ENCODE measurements at places on chromosomes 4 and X.

DNA sequence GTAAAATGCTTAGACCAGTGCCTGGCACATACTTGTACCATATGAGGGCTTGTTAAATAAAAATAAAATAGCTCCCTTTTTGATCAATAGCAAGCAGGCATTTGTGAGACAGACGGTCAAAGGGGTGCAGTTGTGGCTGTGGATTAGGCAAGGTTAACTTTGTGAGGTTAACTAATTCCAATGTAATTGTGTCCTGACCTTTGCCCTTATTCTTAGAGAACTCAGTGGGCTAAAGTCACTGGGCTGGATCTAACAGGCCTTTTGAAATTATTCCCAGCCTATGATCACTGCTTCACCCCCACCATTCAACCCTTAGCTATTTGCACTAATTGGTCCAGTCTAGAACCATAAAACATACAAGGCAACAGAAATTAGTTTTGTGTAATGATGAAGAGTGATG, 166.4 kb downstream of the MID1 start:
- DNase-seq = no peak

- no peak for DNase-seq
Measured at GRCh38 chr4:73193659-73194058, 64.9 kb downstream of the ANKRD17 start.

GRCh38 chr4:168667376-168667775, 170.5 kb downstream of the PALLD start:
- no peak for DNase-seq

DNA sequence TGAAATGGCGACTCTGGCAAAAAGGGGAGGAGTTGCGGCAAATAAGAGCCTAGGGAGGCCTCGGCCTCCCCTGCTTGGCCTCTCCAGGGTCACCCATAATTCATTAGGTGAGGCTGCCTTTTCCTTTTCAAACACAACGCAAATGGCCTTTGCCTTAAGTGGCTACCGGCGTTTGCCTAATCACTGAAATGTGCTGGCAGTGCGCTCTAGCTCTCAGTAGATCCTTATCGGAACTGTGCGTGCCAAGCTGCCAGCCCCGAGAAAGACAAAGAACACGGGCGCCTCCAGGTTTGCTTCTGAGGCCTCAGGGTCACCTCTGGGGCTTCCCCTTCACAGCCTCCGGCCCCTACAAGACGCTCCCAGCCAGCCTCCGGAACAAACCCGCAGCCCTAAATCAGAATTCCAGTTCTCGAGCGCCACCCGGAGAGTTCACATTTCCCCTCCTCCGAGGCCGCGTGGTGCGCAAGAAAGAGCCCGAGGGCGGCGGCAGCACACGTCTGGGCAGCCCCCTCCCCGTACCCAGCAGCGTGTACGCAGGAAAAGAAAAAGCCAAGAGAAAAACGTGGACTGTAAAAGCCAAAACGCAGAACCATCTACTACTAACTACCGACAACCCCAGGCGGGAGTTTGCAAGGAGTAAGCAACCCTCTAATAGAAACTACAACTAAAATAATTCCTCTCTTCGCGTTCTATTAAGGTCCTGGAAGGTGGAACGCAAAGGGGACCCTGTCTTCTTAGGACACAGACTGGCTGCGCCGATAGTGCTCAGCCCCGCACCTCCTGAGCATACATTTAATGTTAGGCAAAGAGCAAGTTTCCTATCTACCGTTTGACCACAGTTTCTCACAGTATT, 76.5 kb upstream of the BCOR start:
- no peak for DNase-seq

DNA sequence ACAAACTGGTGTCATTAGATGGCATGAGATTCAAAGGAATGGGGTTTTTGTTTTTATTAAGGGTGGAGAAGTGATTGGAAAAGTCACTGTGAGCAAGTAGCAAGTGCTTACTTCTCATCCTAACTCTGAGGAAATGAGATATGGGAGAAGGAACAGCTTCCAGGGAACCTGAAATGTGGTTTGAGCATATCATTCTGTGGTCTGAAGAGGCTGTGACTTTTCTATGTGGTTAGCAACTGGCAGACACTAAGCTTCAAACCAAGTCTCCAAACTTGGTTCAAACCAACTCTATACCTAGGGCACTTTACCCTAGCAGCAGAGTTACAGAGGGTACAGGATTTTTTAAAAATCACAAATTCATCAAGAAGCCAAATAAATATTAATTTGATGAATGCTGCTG, 58.2 kb downstream of the DCLK2 start:
- DNase-seq = no peak

GRCh38 chrX:40644821-40645358, 2.5 kb downstream of the CXorf38 start:
- peak; percentile 67 for DNase-seq

DNA sequence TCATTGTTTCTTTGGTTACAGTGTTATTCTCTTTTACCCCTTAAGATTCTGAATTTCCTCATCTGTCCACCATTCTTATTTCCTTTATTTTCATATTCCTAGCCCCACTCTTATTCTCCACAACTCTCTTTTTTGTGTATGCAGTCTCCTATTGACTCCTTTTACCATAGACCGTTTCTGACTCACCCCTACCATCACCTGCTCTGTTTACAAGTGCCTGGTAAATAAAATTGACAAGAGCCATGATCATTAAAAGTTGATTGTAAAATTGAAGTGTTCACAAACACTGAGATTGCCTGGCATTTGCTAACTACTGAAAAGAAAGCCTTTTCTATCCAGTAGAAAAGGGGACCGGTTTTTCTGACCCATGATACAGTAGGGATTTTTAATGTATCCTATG, 54.4 kb downstream of the MRPL1 start:
- no peak for DNase-seq

DNA sequence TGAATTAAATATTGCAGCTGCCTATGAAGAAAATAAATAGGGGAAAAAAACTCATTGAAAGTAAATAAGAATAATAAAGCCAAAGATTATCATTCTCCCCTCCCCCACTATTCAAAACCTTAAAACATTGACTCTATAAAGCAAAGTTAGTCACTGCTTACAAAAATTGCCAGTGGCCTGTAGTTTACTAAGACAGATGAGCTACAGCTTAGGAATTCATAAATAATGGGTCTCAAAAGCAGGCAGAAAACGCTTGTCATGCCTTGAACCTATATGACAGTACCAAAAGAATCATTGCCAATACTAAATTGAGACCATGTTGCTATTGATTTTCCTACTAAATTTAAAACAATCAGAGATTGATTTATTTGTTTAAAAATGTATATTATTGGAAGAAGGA, 78.9 kb downstream of the SLC10A7 start:
- no peak for DNase-seq

DNA sequence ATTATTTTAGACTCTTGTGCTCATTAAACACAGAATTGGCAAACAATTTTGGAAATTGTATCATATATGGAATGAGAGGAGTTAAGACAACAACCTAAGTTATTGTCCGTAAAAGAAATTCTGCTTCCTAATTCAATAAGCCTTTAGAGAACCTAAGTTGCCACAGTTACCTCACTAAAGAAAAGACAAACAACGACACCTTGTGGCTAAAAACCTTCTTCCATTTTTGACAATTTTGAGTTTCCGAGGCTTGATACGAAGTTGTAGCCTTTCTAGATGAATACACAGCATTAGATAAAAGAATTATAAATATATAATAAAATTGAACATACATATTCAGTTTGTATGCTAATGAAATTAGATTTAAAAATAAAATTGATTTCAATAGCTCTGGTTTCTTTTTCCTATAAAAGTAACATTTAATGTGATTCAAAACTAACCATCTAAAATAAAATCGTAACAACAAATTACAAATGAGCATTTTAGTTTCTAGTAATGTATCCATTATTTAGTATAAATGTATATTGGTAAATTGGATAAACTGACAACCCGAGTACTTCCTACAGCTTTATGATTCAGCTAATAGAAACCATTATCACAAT, 275.1 kb downstream of the GPM6A start:
- DNase-seq = no peak

DNA sequence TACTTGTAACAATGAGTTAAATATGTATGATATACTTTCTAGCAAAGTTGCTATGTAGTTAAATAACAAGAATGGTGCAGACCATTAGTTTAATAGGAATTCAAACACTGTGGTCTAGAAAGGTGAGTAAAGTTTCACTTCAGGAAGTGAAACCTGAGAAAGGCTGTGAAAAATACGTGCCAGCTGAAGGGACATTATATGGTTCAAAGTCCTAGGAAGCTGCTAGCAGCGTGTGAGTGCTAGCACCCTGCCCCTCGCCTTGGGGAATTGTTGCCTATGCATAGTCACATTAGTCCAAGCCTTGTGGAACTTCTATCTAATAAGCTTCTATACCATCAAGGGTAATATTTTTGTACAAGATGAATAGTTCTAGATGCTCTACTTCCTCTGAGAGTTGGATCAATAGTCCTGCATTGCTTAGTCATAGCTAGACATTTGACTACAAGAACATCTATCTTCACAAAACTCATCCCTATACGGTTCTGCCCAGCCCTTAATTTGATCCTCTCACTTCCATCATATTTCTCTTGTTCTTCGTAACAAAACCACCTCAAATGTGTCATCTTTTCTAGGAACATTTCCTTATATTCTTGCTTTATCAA, 45.8 kb upstream of the ARSJ start:
- DNase-seq = no peak

GRCh38 chr4:8344377-8344776, 74.8 kb downstream of the HTRA3 start:
- DNase-seq = no peak

DNA sequence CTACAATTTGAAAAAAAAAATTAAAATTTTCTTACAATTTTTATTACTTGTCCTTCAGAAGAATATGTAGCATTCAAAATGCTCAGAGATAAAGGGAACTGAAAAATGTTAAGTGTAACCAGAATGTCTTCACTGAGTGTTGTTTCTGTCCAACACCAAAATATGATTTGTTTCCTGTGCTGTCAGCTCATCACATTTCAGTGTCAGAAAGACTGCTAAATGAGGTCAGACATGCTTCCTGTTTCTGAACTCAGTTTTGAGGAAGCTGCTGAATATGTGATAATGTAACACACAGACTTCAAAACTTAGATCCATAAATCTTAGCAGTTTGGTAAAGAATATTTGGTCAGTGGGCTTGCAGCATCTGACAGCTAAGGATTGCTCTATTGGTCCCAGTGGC, 1849.7 kb downstream of the PCDH7 start:
- DNase-seq = no peak

GRCh38 chr4:185592845-185593488, 57.7 kb upstream of the PDLIM3 start:
- no peak for DNase-seq

- peak; percentile 8 for DNase-seq
Measured at GRCh38 chr4:1375051-1375721, 28.2 kb downstream of the UVSSA start.

- no peak for DNase-seq
Measured at GRCh38 chrX:115452251-115452650, 108.7 kb upstream of the PLS3 start.

GRCh38 chr4:56762484-56763250, 58.8 kb downstream of the SPINK2 start:
- DNase-seq = no peak

- DNase-seq = no peak
Measured at GRCh38 chr4:94803181-94803580, 45.4 kb downstream of the BMPR1B start.

GRCh38 chr4:170248576-170248975, 158.8 kb upstream of the AADAT start:
- DNase-seq = no peak

DNA sequence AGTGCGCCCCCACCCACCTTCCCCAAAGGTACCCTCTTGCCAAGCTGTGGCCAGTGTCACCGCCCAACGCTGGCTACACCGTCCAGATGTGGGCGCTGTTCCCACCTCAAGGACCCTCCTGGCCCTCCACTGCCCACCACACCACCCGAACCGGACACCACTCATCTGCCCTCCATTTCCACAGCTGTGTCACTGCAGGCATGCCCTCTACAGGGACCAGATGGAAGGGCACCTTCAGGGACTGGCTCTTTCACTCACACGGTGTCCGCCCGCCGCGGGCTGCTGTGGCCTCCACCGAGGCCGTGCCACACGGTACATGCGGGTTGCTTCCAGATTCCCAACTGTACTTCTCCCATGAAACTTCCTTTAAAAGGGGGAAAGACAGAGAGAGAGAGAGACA, 87.7 kb downstream of the FAM53A start:
- DNase-seq = peak; percentile 4

- no peak for DNase-seq
Measured at GRCh38 chrX:12999422-12999821, 24.5 kb downstream of the TMSB4X start.

DNA sequence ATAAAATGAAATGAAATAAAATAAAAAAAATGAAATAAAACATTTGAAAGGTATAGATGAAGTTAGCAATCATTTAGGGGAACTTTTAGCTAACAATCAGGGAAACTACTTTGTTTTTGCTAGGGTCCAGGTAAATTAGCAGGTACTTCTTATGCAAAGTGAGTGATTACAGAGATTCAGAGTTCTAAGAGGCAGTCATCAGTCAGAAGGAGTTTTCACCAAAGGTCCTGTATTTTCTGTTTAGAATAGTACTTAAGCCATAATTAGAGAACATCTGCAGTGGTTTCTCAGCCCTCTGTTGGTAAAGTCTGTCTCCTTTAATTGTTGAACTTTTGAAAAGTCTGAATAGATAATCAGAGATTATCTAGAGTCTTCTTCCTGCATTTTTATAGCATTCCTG, 50.6 kb downstream of the STIM2 start:
- no peak for DNase-seq

Data from heart right ventricle (tissue), 16 donors.